ENCODE measurements at places on chromosomes 11 and 22. TPM values are rescaled to one million over a fixed set of nuclear protein-coding genes. Genes with fewer than 3 reads are reported as not detected.

DNA sequence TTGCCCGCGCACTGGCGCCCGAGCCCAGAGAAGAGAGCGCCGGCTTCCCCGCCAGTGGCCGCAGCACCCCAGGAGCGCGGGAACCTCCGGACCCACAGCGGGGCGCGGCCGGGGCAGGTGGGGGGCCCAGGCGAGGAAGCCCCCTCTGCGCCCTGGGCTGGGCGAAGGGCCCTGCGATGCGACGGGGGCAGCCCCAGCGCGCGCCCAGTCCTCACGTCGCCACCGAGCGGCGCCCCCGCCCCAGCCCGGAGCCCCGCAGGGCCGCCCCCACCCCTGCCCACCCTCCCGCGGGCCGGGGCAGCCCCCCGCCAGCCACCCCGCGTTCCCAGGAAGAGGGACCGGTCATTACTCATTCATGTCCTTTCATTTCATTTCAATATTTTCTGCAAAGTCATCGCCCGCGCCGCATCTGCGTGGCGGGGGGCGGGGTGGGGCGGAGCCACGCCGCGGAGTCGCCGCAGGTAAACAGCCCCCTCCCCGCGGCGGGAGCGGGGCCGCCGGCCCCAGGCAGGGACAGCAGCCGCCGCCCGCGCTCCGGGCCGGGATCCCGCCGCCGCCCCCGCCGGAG lies 673 bp upstream of the PANX2 start:
- no peak for DNase-seq

DNA sequence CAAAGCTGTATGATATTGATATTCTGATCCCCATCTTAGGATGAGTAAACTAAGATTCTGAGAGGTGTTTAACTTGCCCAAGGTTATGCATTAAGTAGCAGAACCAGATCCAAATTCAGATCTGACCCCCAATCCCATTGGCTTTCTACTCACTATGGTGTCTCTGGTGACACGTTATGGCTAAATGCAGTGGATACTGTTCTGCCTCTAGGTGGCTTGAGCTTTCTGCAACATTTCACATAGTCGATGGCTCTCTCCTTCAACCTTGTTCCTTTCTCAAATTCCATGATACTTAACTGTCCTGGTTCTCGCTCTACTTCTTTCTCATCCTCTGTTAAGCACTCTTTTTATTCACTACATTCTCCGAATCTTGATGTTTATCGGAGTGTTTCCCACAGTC lies 9.4 kb downstream of the C11orf97 start:
- DNase-seq = no peak

DNA sequence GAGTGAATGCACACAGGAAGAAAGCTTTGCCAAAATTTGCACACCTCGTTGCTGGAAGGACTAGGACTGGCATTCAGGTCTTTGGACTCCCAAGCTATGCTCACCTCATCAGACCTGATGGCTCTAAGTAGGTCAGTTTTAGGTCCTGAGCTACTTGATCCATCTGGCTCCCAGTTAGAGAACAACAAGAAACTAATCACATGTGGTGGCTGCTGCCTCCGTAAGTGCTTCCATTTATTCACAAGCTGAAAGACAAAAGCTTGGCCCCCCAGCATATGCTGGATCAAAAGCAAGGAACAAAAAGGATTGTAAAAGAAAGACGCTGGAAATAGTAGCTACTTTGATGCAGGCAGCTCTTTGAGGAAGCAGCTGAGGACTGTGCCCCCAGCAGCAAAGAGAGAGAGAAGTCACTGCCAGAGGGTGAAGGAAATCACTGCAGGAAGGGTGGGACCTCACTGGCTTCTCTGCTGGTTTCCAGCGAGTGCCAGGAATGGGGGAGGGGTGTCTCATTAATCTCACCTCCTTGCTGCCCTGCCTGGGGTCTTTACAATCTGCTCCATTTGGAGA lies 268.9 kb downstream of the KIRREL3 start:
- DNase-seq = no peak

GRCh38 chr11:2347308-2347830 lies 29.7 kb upstream of the CD81 start:
- DNase-seq = no peak

C11orf86 gene
- polyA plus RNA-seq = not detected

- DNase-seq = peak; percentile 88
These were observed 59.5 kb downstream of the CDKN1C start for GRCh38 chr11:2825889-2826678.
